Smooth muscle cell of the pulmonary artery (primary cell): ENCODE measurements at places on chromosomes 4 and X. TPM values are rescaled to one million over a fixed set of nuclear protein-coding genes. Genes with fewer than 3 reads are reported as not detected.

Gene PNCK
- 0.72 and 3.1 TPM in 2 replicates for total RNA-seq

Gene GPR50
- total RNA-seq = not detected in 2 replicates

Gene KLB
- total RNA-seq = under 0.01 and 0.07 TPM in 2 replicates

Gene FGFBP1
- total RNA-seq = not detected in 2 replicates

Gene TMEM31
- not detected in 2 replicates for total RNA-seq

Gene SLC7A11
- total RNA-seq = 42.4 and 96.8 TPM in 2 replicates

Gene SLC6A14
- not detected in 2 replicates for total RNA-seq

Gene TMEM128
- 20.4 and 24.3 TPM in 2 replicates for total RNA-seq
